ENCODE measurements at places on chromosomes 4 and X.

- H3K27me3 ChIP-seq, result no peaks in the 10 kb centered on the region
- H3K27ac ChIP-seq, result no peak overlapping the region
- H3K4me3 ChIP-seq, result no peak overlapping the region
- DNase-seq, result no peak
- peaks cover 22% of the 10 kb centered on the region for H3K4me1 ChIP-seq
- H3K36me3 ChIP-seq, result no peaks in the 10 kb centered on the region
Observed at GRCh38 chr4:139973015-139973414, 181.0 kb downstream of the MAML3 start.

- peak overlapping the region; percentile 81 for H3K4me3 ChIP-seq
- peaks cover 17% of the 10 kb centered on the region for H3K4me1 ChIP-seq
- DNase-seq, result no peak
- no peaks in the 10 kb centered on the region for H3K27me3 ChIP-seq
- no peaks in the 10 kb centered on the region for H3K36me3 ChIP-seq
Observed at GRCh38 chr4:89307178-89307445, 488 bp downstream of the GPRIN3 start.

- no peaks in the 10 kb centered on the region for H3K4me1 ChIP-seq
- no peak overlapping the region for H3K27ac ChIP-seq
- H3K27me3 ChIP-seq, result no peaks in the 10 kb centered on the region
- no peak for DNase-seq
- H3K36me3 ChIP-seq, result no peaks in the 10 kb centered on the region
- H3K4me3 ChIP-seq, result no peak overlapping the region
Observed at GRCh38 chr4:6019316-6020263, 1.4 kb upstream of the C4orf50 start.

- H3K27ac ChIP-seq, result no peak overlapping the region
- no peaks in the 10 kb centered on the region for H3K27me3 ChIP-seq
- H3K4me1 ChIP-seq, result no peaks in the 10 kb centered on the region
- H3K4me3 ChIP-seq, result no peak overlapping the region
Observed at GRCh38 chrX:134542485-134542884, 82.5 kb downstream of the HPRT1 start.

DNA sequence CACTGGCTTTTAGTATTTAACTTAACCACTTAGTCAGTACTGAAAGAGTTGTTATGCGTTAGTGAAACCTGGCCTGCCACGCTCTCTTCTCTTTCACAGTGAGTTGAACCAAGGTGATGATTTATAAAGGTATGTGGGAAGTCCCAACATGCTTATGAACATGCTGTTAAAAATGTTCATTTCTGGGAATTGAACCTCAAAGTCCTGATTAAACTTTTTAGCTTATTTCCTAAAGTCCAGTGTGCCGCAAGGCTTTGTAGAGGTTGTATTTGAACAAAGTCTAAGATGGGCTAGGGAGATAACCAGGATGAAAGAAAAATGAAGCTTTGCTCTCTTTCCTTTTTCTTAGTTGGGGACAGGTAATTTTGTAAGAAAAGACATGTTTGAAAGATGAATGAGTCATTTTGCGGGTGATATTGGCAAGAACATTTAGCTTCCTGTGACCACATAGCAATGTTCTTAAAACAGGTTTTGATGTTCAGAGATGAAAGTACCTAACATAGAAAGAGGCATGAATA lies 270.3 kb downstream of the DTHD1 start:
- H3K4me1 ChIP-seq, result no peaks in the 10 kb centered on the region
- no peaks in the 10 kb centered on the region for H3K27me3 ChIP-seq
- H3K36me3 ChIP-seq, result no peaks in the 10 kb centered on the region
- no peak for DNase-seq
- H3K4me3 ChIP-seq, result no peak overlapping the region
- H3K27ac ChIP-seq, result no peak overlapping the region

DNA sequence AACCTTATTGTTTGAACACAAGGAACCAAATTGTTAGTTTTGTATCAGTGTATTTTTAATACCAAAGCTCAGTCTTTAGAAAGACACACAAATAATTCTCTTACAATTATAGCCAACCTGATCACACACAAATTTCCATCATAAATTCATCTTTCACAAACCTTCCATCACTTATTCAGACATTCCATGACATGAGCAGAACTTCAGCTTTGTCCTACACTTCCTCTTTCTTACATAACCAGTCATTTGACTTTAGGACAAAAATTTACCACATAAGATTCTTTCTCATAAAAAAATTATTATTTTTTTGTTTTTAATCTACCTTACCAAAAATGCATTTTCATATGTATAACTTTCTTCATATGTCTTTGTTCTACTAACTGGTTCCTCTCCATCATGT lies 312.2 kb downstream of the GALNTL6 start:
- no peak for DNase-seq
- no peak overlapping the region for H3K4me3 ChIP-seq
- no peak overlapping the region for H3K27ac ChIP-seq
- H3K27me3 ChIP-seq, result no peaks in the 10 kb centered on the region

- no peak for DNase-seq
- H3K27me3 ChIP-seq, result no peaks in the 10 kb centered on the region
- no peaks in the 10 kb centered on the region for H3K36me3 ChIP-seq
- no peak overlapping the region for H3K4me3 ChIP-seq
- no peaks in the 10 kb centered on the region for H3K4me1 ChIP-seq
Observed at GRCh38 chr4:29852537-29852936, 867.6 kb upstream of the PCDH7 start.

DNA sequence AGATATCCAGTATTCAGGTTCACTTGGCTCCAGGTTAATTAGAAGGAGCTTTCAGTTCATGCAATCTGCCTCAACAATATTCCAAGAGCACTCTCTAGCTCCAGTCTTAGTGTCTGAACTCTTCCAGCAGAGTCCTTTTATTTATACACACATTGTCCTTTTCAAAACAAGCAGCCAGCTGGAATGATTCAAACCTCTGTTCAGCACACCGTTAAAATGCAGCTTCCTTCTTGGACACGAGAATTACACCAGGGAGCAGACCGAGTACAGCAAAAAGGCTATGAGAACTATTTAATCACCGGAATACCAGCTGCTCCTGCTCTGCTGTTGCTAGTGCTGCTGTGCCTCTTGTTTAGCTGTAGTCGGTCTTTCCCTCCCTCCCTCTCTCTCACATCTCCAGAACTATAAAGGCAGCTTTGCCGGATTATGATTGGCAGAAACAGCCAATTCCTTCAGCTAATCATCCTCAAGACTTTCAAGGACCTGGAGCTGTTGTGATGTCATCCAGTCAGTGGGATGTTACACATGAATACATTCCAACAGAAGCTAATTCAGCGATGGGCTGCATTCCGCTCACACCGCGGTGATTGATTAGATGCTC lies at the start of gene NDST4:
TSS of gene NDST4 (minus strand) at position 115 of the 601 bp plus-strand sequence. CDS start 36,584 bp downstream, outside the sequence.
- H3K36me3 ChIP-seq, result no peaks in the 10 kb centered on the region
- H3K4me3 ChIP-seq, result no peak within 1 kb of the TSS
- H3K4me1 ChIP-seq, result peaks cover 8% of the 10 kb centered on the region
- no peak within 1 kb of the TSS for H3K27ac ChIP-seq
- no peaks in the 10 kb centered on the region for H3K27me3 ChIP-seq

- H3K27ac ChIP-seq, result no peak overlapping the region
- no peaks in the 10 kb centered on the region for H3K27me3 ChIP-seq
- H3K36me3 ChIP-seq, result no peaks in the 10 kb centered on the region
- H3K4me3 ChIP-seq, result no peak overlapping the region
- no peaks in the 10 kb centered on the region for H3K4me1 ChIP-seq
Observed at GRCh38 chrX:114267142-114267541, 316.7 kb upstream of the HTR2C start.

- no peaks in the 10 kb centered on the region for H3K36me3 ChIP-seq
- no peak overlapping the region for H3K4me3 ChIP-seq
- H3K27ac ChIP-seq, result no peak overlapping the region
- H3K27me3 ChIP-seq, result no peaks in the 10 kb centered on the region
- H3K4me1 ChIP-seq, result no peaks in the 10 kb centered on the region
Observed at GRCh38 chrX:69287095-69287494, 121.8 kb upstream of the PJA1 start.

DNA sequence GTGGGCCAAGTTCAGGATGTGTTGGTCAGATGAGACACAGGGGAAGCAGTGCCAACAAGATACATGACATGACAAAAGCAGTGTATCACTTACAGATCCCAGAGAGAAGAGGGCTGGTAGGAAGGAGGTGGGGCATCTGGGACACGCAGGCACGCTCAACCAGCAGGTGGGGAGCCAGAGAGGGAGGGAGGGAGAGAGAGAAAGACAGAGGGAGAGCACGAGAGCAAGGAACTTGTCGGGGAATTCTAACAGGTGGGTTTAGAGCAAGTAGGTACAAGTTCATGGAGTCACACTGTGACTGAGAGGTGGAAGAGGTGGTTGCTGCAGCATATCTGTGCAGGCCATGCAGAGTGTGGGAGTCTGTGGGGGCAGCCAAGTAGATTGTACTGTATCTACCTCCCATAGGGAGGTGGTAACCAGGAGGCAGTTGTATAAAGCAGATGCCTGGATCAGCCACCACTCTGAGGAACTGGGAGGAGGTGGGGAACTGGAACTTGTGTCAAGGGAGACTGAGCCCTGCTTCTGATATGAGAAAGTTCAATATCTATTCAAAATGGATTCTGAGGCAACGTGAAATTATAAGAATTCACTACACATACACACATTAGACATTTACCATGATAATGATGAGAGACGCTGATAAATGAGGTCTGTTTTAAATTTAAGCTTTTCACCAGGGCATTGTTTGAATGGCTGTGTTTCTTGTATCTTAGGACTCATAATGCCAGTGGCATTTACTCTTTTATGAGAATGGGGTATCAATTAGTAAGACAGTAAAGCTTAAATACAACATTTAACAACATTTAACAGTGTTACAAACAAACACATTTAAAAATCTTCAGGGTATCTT lies 43.7 kb downstream of the BBS12 start:
- no peak for DNase-seq
- no peaks in the 10 kb centered on the region for H3K36me3 ChIP-seq
- H3K27ac ChIP-seq, result no peak overlapping the region
